GM19239 (cell line): ENCODE measurements at places on chromosomes 12 and 14.

DNA sequence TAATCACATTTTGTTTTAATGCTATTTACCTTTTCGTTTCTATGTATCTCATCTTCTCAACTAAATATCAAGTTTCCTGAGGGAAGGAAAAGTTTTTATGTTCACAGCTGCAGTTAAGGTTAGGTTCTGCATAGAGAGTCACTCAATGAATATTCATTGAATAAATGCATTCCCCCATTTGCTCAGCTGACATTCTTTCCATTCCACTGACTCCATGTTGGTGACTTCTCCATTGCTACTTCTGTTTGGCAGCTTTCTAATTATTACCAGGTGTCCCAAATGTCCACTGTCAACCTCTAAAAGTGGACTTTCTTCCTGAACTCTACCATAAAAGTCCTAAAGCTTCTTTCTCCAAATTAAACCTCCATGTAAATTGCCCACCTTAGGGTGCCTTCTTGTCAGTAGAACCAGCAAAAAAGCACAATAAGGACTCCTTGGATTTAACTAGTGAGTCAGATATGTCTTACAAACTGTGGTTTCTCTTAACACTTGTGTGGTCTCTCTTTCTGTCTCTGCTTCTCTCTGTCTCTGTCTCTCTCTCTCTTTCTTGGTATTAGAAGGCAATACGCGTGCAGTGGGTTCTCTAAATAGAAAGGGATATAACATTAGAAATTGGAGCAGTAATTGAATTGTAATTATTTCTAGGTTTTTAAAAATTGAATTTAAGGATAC is 85.9 kb downstream of the TMEM117 start:
- DNase-seq = no peak

GRCh38 chr14:20409226-20409625 is 4.1 kb downstream of the TEP1 start:
- no peak for DNase-seq

- DNase-seq = no peak
Observed at GRCh38 chr14:64209444-64210131, 84.6 kb downstream of the ESR2 start.

GRCh38 chr12:51687614-51688013 is 96.6 kb downstream of the SCN8A start:
- no peak for DNase-seq

GRCh38 chr12:118537481-118537917 is 161.1 kb downstream of the SUDS3 start:
- no peak for DNase-seq

DNA sequence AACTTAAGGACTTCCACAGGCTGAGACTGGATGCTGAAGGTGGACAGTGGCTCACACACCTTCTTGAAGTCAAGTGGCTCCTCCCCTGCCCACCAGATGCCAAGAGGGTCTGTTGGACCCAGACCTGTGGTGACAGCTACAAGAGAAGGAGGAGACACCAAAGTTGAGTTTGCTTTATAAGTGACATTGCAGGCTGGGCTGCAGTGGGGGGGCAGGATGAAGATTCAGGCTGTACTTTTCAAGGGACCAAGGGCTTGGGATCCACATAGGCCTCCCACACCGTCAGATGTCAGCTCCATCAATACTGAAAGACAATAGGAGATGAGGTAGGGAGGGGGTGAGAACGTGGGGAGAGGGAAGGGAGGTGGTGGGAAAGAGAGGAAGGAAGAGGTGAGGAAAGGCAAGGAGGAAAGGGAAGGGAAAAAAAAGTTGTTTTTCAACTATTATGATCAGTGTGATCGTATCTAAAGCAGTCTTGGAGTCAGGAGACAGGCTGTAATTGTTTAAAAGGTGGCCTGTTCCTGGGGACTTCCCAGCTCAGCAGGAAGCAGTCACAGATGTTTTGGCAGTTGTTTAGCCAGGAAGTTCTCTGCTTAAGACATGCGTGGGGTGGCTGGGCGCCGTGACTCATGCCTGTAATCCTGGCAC is 84.1 kb upstream of the RESF1 start:
- peak; percentile 31 for DNase-seq

DNA sequence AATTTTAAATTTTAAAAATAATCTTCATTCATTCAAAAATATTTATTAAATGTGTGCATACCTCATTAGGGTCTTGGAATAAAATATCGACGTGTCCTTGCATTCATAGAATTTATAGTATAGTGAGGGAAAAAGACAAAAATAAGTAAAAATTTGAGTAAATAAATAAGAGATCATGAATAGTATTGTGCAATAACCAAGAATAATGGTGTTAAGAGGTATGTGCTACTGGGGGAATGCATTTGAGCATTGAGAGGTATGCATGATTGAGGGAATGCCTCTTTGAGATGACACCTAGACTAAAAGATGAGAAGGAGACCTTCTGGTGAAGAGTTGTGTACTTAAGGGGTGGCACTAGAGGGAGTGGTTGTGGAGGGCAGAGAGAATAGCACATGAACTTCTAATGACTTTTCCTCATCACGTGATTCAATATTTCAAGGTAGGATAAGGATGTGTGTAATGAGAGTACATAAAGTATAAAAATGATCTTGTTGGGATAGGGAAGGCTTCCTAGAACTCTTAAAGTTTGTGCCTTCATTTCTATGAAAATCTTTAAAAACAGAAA is 18.8 kb upstream of the CATSPERB start:
- no peak for DNase-seq

GRCh38 chr14:49853158-49853477 is 530 bp upstream of the NEMF start:
- DNase-seq = no peak

DNA sequence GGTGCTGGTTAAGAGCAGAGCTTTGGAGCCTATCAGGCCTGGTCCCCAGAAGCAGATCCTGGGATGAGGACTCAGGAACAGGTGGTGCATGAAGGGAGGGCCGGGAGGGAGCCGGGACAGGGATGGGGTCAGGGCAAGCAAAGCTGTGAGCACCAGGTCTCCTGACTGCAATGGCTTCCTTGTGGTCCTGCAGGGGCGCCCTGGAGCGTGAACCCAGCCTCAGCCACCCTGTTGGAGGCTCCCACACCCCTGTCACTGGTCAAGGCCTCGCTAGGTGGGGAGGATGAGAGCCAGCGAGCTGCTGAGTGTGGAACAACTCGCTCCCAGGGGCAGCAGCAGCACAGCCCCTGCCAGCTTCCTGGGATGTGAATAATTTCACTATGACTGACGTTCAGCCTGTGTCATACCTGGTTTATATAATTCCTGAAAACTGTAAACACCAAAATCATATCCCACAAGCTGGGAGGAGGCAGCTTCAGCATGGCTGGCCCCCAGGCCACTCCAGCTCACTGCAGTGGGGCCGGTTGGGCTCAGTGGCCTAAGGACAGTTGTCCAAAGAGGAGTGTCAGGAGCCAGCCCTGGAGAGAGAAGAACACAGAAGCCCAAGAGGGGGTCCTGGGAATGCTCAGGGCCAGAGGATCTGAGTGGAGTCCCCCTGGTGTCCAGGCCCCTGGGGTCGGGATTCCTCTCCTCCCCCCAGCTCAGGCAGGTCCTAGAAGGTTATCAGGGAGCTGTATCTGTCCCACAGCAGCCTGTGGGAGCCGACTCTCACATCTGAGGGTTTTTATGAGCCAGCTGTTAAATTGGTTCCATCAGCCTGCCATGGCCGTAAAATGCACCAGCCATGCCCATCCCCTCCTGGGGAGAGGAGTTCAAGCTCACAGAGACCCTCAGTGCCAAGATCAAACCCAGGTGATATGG is 272.9 kb downstream of the ADGRD1 start:
- DNase-seq = no peak

GRCh38 chr12:14879222-14879933 is 6.3 kb downstream of the MGP start:
- no peak for DNase-seq

GRCh38 chr12:103696101-103696500 is 109.0 kb downstream of the STAB2 start:
- DNase-seq = no peak

- DNase-seq = no peak
Observed at GRCh38 chr14:50471838-50472465, 60.4 kb downstream of the MAP4K5 start.

GRCh38 chr14:97930166-97930565 is 1133.0 kb downstream of the VRK1 start:
- no peak for DNase-seq

- DNase-seq = no peak
Observed at GRCh38 chr12:84484798-84485197, 427.8 kb downstream of the SLC6A15 start.

GRCh38 chr12:97404543-97404942 is 58.1 kb upstream of the RMST start:
- DNase-seq = peak; percentile 13

GRCh38 chr12:89468648-89469326 is 55.8 kb downstream of the GALNT4 start:
- peak; percentile 21 for DNase-seq

- no peak for DNase-seq
Observed at GRCh38 chr12:92218394-92219077, 72.9 kb upstream of the BTG1 start.

- no peak for DNase-seq
Observed at GRCh38 chr14:94682061-94682516, 69.9 kb downstream of the SERPINA3 start.
